ENCODE measurements at places on chromosomes 7 and 10.

DNA sequence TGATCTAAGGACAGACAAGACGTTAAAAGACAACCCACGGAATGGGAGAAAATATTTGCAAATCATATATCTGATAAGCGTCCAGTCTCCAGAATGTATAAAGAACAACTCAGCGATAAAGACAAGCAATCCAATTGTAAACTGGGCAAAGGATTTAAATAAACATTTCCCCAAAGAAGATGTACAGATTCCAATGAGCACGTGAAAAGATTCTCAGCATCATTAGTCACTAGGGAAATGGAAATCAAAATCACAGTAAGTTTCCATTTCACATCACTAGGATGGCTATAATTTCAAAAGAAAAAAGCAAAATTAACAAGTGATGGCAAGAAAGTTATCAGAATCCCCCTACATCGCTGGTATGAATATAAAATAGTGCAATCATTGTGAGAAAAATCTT, 316.1 kb downstream of the SFMBT2 start:
- no peak for DNase-seq

DNA sequence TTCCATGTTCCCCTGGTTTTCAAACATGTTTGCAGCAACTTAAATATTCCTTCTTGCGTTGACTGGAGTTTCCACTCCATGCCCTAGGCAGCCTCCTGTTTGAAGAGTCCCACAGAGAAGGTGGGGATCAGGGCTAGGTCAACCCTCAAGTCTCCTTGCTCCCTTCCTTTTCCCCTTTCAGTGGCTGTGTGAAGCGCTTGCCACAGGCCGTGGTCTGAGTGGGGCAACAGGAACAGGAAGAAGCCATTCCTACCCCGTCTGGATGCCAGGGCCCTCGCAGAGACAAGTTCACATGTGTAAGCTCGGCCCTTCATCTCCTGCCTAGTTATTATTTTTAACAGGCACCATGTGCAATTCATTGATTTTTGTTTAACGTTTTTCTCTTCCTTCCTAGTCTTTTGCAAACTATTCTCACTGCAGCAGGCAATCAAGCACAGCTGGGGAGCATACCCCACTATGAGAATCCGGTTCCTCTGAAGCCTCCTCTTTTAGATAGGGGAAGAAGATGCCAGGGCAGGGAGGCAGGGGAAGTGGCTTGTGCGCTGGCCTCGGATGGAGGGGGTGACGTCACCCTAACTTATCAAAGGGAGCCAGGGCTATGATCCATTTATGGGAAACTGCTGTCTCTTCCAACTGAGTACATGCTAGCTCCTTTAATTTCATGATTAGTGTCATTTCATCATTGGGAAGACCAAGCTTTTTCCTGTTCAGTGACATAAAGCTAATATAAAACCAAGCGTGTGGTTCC, 64.2 kb downstream of the PRLHR start:
- no peak for DNase-seq

DNA sequence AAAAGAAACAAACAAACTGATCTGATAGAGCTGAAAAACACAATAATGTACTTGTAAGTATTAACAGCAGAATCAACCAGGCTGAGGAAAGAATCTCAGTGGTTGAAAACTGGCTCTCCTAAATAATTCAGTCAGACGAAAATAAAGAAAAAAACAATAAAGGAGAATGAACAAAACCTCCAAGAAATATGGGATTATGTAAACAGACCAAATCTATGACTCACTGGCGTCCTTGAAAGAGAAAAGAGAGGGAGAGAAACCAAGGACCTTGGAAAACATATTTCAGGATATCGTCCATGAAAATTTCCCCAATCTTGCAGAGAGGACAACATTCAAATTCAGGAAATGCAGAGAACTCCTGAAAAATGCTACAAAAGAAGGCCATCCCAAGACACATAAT, 62.9 kb downstream of the FBXL13 start:
- no peak for DNase-seq

- DNase-seq, result no peak
Measured at GRCh38 chr7:3569643-3570042, 268.6 kb downstream of the SDK1 start.

DNA sequence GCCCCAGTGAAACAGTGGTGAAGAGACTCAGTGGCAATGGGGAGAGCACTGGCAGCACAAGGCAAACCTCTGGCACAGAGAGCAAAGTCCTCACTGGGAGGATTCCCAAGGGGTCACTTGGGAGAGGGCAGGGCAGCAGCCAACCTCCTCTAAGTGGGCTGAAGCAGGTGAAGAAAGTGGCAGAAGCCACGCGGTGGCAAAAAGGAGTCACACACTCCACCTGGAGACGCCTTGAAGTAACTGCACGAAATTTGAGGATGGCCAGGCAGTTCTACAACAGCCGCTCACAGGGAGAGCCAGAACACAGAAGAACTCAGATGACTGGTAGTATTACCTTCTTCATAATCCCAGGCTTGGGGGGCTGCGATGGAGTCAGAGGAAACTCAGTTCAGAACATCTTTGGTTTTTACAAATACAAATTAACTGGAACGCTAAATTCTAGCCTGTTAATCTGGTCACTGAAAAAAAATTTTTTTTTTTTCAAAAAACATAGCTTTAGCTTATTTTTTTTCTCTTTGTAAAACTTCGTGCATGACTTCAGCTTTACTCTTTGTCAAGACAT, 574 bp upstream of the IL6 start:
- peak; percentile 58 for DNase-seq

GRCh38 chr10:119305860-119306513, 98.6 kb downstream of the GRK5 start:
- peak; percentile 82 for DNase-seq

- no peak for DNase-seq
Measured at GRCh38 chr7:69903410-69903809, 305.1 kb downstream of the AUTS2 start.

GRCh38 chr10:116636385-116636784, 15.6 kb downstream of the PNLIPRP2 start:
- no peak for DNase-seq

- DNase-seq, result no peak
Measured at GRCh38 chr7:81534996-81535395, 234.9 kb downstream of the HGF start.

- DNase-seq, result no peak
Measured at GRCh38 chr7:12369756-12370155, 33.9 kb downstream of the VWDE start.

GRCh38 chr7:108124820-108125219, 5.3 kb downstream of the LAMB4 start:
- no peak for DNase-seq

DNA sequence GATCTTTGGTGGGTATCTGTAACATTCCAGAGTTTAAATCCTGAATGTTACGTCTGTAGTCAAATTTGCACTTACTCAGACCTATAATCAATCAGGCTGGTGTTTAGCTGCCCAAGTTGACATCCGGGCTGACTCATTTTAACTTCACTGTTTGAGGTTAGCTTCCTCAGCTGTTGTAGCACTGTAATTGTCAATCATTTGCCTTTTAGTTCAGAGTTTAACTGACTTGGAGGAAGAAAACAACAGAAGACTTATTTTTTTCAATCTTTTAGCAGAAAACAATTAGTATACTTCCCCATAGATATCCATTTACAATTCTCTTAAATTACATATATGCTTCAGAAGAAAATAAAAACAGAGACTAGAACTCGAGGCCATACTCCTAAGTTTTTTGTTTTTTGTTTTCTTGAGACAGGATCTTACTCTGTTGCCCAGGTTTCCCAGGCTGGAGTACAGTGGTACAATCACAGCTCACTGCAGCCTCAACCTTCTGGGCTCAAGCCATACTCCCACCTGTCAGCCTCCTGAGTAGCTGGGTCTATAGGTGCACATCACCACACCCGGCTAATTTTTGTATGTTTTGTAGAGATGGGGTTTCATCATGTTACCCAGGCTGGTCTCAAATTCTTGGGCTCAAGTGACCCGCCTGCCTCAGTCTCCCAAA, 38.5 kb upstream of the LRRC17 start:
- DNase-seq, result peak; percentile 14

DNA sequence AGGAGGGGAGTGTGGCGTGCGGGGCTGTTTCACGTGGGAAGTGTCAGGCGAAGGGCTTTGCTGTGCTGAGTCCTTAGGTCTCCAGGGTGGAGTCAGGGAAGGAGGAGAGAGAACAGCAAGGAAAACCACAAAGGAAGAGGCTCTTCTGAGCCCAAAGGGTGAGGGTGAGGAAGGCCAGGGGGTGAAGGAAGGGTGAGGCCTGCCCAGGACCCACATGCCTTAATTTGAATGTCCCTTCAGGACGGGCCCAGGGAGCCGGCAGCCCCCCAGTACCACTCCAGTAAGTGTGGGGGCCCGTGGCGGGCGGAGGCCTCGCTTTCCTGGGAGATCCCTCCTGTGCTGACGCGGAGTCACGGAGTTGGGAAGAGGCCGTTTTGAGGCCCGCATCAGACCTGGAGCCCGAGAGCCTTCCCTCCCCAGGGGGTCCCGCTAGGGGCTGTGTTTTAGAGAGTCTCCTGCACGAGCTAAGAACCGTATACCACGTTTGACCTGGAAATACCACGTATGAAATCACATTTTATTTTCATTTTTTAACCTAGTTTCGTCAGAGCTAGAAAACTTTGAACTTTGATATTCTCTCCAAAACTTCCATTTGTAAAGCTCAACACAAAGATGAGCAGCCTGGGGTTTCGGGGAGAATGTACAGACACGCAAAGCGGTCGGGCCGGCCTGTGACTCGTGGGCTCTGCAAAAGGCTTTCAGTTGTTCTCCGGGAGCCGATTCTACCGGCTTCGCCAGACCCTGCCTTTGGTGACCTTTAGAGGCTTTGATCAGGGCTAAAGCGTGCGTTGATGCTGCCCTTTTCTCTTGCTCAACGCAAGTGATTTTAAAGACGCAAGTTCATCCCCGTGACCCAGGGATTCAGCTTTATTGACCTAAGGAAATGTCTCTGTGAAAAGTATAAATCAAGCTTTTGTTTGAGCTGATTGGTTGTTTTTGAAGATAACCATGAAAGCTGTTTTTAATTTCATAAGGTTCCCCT, 23.6 kb upstream of the TTYH3 start:
- DNase-seq, result no peak

- no peak for DNase-seq
Measured at GRCh38 chr10:132479024-132479602, 58.5 kb upstream of the INPP5A start.

DNA sequence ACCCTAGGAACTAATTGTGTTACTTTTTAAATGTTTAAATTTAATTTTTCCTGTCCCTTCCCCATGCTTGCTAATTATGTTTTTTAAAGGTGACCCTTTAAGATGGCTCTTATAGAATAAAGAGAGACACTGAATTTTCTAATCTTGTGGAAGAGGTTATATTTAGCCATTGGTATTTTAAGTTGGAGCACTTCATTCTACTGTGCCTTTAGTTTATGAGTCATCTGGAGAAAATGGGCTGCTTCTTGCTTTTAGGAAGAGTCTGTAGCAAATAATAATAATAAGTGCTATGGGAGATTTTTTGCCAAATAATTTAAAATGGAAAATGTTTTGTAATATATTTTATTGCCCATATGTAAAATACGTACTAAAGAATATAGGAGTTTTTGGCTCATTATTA, 139.7 kb downstream of the ADK start:
- DNase-seq, result no peak
